ENCODE measurements at places on chromosomes 1 and 21.

- no peaks in the 10 kb centered on the region for H3K36me3 ChIP-seq
- DNase-seq, result peak; percentile 38
- no peaks in the 10 kb centered on the region for H3K27me3 ChIP-seq
- no peak overlapping the region for H3K27ac ChIP-seq
These were observed 31.7 kb downstream of the AK5 start for GRCh38 chr1:77313491-77313890.

GRCh38 chr1:225746361-225747179 lies 31.1 kb upstream of the SRP9 start:
- DNase-seq, result peak; percentile 9
- no peaks in the 10 kb centered on the region for H3K36me3 ChIP-seq
- no peak overlapping the region for H3K27ac ChIP-seq
- H3K4me3 ChIP-seq, result no peak overlapping the region

- H3K36me3 ChIP-seq, result peaks cover 9% of the 10 kb centered on the region
- H3K27ac ChIP-seq, result no peak overlapping the region
- no peak for DNase-seq
- H3K4me1 ChIP-seq, result no peaks in the 10 kb centered on the region
- no peak overlapping the region for H3K4me3 ChIP-seq
These were observed 5.7 kb upstream of the OR2L5 start for GRCh38 chr1:248007778-248008177.

GRCh38 chr1:220843481-220844011 lies 35.7 kb upstream of the HLX start:
- no peak for DNase-seq
- no peak overlapping the region for H3K27ac ChIP-seq
- H3K27me3 ChIP-seq, result no peaks in the 10 kb centered on the region
- no peak overlapping the region for H3K4me3 ChIP-seq
- no peaks in the 10 kb centered on the region for H3K4me1 ChIP-seq

DNA sequence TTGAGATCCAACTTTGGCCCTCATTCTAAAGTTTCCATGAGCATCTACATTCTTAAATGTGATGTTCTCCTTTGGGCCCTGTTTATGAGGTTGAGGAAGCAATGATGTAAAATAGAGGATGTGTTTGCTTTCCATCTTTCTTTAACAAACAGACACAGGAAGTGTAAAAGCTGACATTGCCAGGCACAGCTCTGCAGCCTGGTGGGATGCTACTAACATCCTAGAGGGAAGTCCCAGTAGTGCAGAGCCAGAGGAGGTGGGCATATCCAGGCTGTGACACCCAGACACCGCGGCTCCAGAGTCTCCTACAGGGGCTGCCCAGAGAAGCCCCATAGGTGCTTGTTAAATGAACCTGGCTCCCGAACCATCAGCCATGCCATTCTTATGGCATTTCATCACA lies 16.2 kb downstream of the OLFML2B start:
- H3K4me3 ChIP-seq, result no peak overlapping the region
- H3K4me1 ChIP-seq, result peaks cover 21% of the 10 kb centered on the region
- H3K36me3 ChIP-seq, result no peaks in the 10 kb centered on the region
- DNase-seq, result peak; percentile 9
- H3K27ac ChIP-seq, result no peak overlapping the region
- peaks cover 19% of the 10 kb centered on the region for H3K27me3 ChIP-seq

GRCh38 chr1:156727492-156727891 lies 777 bp upstream of the METTL25B start:
- peak overlapping the region; percentile 99 for H3K27ac ChIP-seq
- H3K36me3 ChIP-seq, result peaks cover 22% of the 10 kb centered on the region
- H3K4me1 ChIP-seq, result peaks cover 22% of the 10 kb centered on the region
- H3K4me3 ChIP-seq, result peak overlapping the region; percentile 97
- peaks cover 6% of the 10 kb centered on the region for H3K27me3 ChIP-seq
- DNase-seq, result no peak

DNA sequence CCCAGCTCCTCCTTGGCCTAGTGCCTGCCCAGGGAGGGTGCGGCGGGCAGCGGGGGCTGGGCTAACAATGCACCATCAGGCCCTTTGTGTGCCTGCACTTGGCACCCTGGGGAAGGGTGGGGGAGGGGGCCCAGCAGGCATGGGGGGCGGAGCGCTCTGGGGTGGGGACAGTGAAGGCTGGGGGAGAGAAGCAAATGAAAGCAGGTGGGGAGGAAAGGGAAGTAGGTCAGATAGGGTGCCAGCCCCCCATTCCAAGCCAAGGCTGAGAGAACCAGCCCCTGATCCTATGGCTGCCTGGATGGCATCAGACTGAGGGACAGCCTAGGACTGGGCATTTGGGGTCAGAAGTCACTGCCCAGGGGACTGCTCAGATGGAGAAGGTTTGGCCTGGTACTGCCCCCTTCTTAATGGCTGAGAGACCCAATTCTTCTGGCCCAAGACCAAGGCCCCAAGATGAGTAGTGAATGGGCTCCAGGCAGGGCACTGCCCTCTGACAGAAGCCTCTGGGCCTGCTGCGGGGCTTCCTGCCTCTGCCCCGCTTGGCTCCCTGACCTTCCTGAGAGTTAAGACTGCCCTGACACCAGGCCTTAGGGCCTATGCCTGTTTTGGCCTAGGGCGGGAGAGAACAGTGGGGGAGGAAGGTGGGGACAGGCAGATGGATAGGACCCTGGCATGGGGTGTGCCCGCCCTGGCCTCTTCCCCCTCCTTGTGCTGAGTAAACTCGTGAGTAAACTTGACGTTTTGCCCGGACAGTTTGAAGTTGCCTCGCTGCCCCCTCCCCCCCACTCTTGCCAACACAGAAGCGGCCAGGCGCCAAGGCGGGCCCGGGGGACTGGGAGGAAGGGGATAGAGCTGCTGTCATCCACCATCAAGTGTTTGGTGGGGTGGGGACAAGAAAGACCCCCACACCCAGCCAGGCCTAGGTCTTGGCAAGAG lies 2.7 kb downstream of the ZBTB7B start:
- H3K4me1 ChIP-seq, result peaks cover 30% of the 10 kb centered on the region
- DNase-seq, result no peak
- peaks cover 6% of the 10 kb centered on the region for H3K27me3 ChIP-seq
- H3K27ac ChIP-seq, result no peak overlapping the region

GRCh38 chr1:30414086-30414850 lies 309.1 kb downstream of the MATN1 start:
- H3K4me1 ChIP-seq, result no peaks in the 10 kb centered on the region
- H3K36me3 ChIP-seq, result no peaks in the 10 kb centered on the region
- H3K27me3 ChIP-seq, result peaks cover 6% of the 10 kb centered on the region

- H3K4me3 ChIP-seq, result no peak overlapping the region
- no peak overlapping the region for H3K27ac ChIP-seq
- no peaks in the 10 kb centered on the region for H3K27me3 ChIP-seq
These were observed 11.5 kb downstream of the HIPK1 start for GRCh38 chr1:113940365-113941244.

GRCh38 chr1:167876597-167877175 lies 37.2 kb downstream of the ADCY10 start:
- no peaks in the 10 kb centered on the region for H3K36me3 ChIP-seq
- H3K4me1 ChIP-seq, result peaks cover 4% of the 10 kb centered on the region
- no peak overlapping the region for H3K27ac ChIP-seq
- peaks cover 3% of the 10 kb centered on the region for H3K27me3 ChIP-seq
- no peak for DNase-seq

DNA sequence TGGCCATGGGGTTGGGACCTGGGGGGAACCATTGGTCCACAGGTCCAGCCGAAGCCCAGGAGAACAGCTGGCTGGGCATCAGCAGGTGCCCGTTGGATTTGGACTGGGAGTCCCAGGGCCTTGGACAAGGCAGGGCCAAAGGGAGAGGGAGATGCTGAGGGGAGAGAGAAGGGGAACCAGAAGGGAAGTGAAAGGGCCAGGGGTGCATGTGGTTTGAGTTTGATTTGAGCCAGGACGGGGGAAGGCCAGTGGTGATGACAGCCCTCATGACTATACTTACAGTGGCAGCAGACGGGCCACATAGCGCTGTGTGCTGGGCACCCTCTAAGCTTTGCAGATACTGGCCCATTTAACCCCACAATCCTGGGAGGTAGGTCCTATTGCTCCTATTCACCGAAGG lies 18.8 kb downstream of the AGRN start:
- H3K4me1 ChIP-seq, result no peaks in the 10 kb centered on the region
- no peak overlapping the region for H3K4me3 ChIP-seq
- no peak for DNase-seq
- peak overlapping the region; percentile 75 for H3K27ac ChIP-seq
- H3K27me3 ChIP-seq, result peaks cover 14% of the 10 kb centered on the region

- DNase-seq, result no peak
- H3K27ac ChIP-seq, result no peak overlapping the region
- H3K4me1 ChIP-seq, result peaks cover 12% of the 10 kb centered on the region
- H3K4me3 ChIP-seq, result no peak overlapping the region
- peaks cover 5% of the 10 kb centered on the region for H3K27me3 ChIP-seq
These were observed 99.7 kb upstream of the IRF2BP2 start for GRCh38 chr1:234709473-234710228.
